Cortex of kidney (tissue), 1 donor: ENCODE measurements at places on chromosomes 2 and 18.

DNA sequence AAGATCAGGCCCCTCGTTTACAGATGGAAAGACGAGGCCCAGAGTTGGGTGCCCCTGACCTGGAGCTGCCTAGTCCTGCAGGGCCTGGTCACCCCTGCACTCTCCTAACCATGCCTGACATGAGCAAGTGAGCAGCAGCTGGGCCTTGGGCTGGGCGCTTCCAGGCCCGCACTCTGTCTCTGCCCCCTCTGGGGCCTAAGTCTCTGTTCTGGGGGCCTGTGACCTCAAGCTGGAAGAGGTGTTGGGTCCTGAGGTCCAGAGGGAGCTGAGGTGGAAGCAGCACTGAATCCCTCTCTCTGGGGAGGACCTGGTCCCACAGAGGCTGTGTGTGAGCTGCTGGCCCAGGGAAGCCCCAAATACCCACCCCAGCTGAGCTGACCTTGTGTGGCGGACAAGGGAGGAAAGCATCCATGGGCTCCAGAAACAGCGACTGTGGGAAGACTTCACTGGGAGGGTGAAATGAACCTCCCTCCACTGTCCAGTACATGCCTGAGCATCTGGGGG is 46.1 kb upstream of the GPC1 start:
- DNase-seq = no peak

DNA sequence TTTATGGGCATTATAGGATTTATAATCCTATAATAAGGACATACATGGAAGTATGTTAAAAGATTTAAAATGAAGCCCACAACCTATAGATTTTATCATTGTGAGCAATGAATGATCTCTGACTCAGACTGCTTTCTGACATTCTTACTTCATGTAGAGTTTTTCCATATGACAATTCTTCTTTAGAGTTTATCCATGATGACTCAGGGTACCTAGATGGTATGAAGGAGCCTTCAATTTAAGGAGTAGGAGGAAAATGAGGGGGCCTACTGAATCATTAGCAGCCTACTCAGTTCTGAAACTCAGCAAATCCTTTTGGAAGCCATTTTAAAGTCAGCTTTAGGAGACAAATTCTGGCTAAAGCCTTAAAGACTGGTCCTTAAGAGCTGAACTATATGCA is 10.4 kb downstream of the PELI1 start:
- no peak for DNase-seq

DNA sequence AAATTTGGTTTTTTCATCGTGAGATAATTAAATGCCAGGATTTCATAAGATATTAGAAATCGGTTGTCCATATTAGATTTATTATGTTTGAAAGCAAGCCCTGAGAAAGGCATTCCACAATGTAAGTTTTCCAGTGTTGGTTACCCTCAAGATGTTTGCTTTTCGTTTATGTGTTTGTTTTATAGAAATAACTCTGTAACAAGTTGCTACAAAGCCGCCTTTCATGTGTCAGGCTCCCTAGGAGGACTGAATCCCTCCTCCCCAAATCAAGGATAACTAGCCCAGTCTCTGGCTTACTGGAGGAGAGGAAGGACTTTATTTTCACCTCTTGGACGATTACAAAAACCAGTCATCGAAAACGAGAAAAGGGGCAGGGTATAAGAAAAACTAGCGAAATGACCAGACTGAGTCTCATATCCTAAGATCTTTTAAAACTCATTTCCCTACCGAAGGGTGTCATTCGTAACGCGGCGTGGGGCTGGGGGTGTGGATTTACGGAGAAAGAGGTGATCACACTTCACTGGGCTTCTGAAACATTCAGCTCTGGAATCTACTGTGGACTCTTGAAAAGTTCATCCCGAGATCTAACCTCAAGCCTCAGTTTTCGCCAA is 1.0 kb upstream of the PEX13 start:
- no peak for DNase-seq

GRCh38 chr2:212686285-212686895 is 147.8 kb upstream of the ERBB4 start:
- DNase-seq = no peak

DNA sequence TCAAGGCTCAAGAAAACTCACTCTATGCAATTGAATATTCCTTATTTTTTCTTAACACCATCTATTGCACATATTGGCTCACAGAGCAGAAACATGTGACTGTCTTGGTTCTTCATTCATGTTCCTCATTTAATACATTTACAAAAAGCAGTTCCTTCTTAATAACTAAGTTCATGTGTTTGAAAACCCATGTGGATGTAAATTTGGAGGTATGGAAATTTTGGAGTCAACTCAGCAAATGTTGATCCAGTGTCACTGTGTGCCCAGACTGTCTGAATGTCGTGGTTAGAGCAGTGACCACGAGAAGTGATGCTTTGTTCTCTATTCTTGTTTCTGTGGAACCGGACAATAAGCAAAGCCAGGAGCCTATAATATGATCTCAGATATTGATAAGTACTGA is 299.1 kb downstream of the SETBP1 start:
- no peak for DNase-seq

DNA sequence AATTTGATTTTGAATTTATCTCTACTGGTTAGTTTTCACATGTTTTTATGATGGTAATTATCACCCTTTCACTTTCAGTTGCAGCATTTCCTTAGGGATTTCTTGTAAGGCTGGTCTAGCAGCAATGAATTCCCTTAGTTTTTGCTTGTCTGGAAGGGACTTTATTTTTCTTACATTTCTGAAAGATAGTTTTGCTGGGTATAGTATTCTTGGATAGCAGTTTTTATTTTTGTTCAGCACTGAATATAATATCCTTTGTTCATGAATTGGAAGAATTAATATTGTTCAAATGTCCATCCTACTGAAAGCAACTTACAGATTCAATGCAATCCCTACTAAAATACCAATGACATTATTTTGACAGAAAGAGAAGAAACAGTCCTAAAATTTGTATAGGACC is 30.2 kb downstream of the IL1RL2 start:
- DNase-seq = no peak

GRCh38 chr2:121529439-121530211 is 1.1 kb upstream of the RNU4ATAC start:
- no peak for DNase-seq

- DNase-seq = no peak
These were observed at the start of gene ALK for GRCh38 chr2:29921560-29921915. ALK (minus strand) TSS chr2:29921586; CDS start chr2:29920659, 927 bp downstream.

- no peak for DNase-seq
These were observed 191.2 kb upstream of the NABP1 start for GRCh38 chr2:191486584-191487320.

DNA sequence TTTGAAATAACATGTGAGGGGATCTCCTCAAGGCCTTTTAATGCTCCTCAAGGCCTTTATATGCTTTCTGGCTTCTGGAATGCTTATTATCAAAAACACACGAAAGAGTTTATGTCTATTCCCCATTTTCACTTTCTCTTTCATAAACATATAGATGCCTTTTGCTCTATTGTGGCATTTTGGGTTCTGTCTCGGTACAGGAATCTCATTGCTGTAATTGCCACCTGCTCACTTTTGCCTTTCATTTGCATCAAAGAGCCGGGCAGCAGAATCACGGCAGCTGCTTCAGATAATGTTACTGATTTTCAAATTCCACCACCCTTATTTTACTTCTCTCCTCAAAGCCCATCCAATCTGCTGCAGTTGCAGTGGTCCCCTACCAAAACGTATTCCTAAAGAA is 54.8 kb upstream of the LPIN2 start:
- DNase-seq = no peak
